ENCODE measurements at places on chromosomes 16 and 17. TPM values are rescaled to one million over a fixed set of nuclear protein-coding genes. Genes with fewer than 3 reads are reported as not detected.

- DNase-seq, result no peak
Observed at GRCh38 chr17:4156750-4157381, 13.9 kb downstream of the CYB5D2 start.

GRCh38 chr17:2621241-2621640 lies 27.8 kb downstream of the PAFAH1B1 start:
- DNase-seq, result no peak

GRCh38 chr17:82414548-82415281 lies 3.4 kb upstream of the HEXD start:
- DNase-seq, result peak; percentile 22

GRCh38 chr16:56795011-56795410 lies 65.1 kb downstream of the NUP93 start:
- peak; percentile 96 for DNase-seq

GRCh38 chr17:65727832-65728231 lies 166.4 kb upstream of the AXIN2 start:
- DNase-seq, result no peak

GRCh38 chr16:78503602-78504001 lies 404.1 kb downstream of the WWOX start:
- DNase-seq, result peak; percentile 48

GRCh38 chr17:48610282-48611211 lies at the start of gene HOXB7:
HOXB7 (minus strand) TSS chr17:48611017; CDS start chr17:48610918, 99 bp downstream.
- DNase-seq, result no peak

GRCh38 chr17:43468691-43469139 lies 15.1 kb upstream of the DHX8 start:
- DNase-seq, result peak; percentile 83

- DNase-seq, result peak; percentile 32
Observed at GRCh38 chr16:68444056-68444657, 4.2 kb downstream of the SMPD3 start.

The HS3ST2 gene
- not detected for total RNA-seq
